ENCODE measurements at places on chromosomes 11 and 22. TPM values are rescaled to one million over a fixed set of nuclear protein-coding genes. Genes with fewer than 3 reads are reported as not detected.

GRCh38 chr11:131880316-131880715 is 509.9 kb downstream of the NTM start:
- H3K27me3 ChIP-seq: no peaks in the 10 kb centered on the region
- no peaks in the 10 kb centered on the region for H3K4me1 ChIP-seq
- no peak for DNase-seq
- H3K4me3 ChIP-seq: no peak overlapping the region
- H3K27ac ChIP-seq: no peak overlapping the region
- H3K36me3 ChIP-seq: no peaks in the 10 kb centered on the region

GRCh38 chr22:42920101-42920820 is 63.2 kb upstream of the ARFGAP3 start:
- H3K4me3 ChIP-seq: no peak overlapping the region
- H3K27me3 ChIP-seq: no peaks in the 10 kb centered on the region
- H3K4me1 ChIP-seq: peaks cover 55% of the 10 kb centered on the region
- peak overlapping the region; percentile 89 for H3K27ac ChIP-seq

- no peaks in the 10 kb centered on the region for H3K36me3 ChIP-seq
- no peaks in the 10 kb centered on the region for H3K27me3 ChIP-seq
- no peak for DNase-seq
- no peaks in the 10 kb centered on the region for H3K4me1 ChIP-seq
- H3K27ac ChIP-seq: no peak overlapping the region
- H3K4me3 ChIP-seq: no peak overlapping the region
Measured at GRCh38 chr11:31397239-31397834, 27.7 kb downstream of the DNAJC24 start.

- DNase-seq: no peak
- H3K4me1 ChIP-seq: no peaks in the 10 kb centered on the region
- no peak overlapping the region for H3K27ac ChIP-seq
- no peaks in the 10 kb centered on the region for H3K36me3 ChIP-seq
- peaks cover 4% of the 10 kb centered on the region for H3K27me3 ChIP-seq
- H3K4me3 ChIP-seq: no peak overlapping the region
Measured at GRCh38 chr22:32076761-32077084, 33.7 kb downstream of the SLC5A1 start.

DNA sequence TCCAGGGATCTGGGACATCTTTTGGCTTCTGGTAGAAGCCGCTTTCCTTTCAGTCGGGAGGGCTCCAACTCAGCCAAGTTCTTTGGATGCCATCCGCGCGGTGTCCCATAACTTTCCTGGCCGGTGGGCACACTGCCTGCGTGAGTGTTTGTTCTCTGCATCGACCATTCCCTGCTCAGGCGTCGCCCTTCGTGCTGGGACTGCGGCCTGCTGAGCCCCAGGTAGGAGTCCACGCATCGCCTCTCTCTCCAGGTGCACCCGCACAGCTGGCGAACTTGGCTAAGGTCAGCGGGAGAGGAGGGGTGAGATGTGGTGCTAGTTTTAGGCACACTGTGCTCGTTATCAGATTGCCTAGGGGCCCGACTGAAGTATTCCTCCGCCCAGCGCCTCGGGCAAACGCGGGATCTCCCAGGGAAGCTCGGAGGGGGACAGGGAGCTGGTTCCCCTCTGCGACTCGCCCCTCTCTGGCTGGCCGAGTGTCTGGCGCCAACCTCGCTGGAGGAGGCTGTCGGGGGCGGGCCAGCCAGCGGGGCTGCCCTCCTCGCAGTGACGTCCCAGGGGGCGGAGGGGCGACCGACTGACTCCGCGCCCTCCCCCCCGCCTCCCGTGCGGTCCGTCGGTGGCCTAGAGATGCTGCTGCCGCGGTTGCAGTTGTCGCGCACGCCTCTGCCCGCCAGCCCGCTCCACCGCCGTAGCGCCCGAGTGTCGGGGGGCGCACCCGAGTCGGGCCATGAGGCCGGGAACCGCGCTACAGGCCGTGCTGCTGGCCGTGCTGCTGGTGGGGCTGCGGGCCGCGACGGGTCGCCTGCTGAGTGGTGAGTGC is at the start of gene LAYN:
TSS of gene LAYN (plus strand) at position 607 of the 823 bp plus-strand sequence. CDS start at position 731, 124 bp downstream.
- H3K4me3 ChIP-seq: peak within 1 kb of the TSS; percentile 33
- H3K36me3 ChIP-seq: no peaks in the 10 kb centered on the region
- no peak within 1 kb of the TSS for H3K27ac ChIP-seq
- H3K27me3 ChIP-seq: peaks cover 5% of the 10 kb centered on the region
- no peaks in the 10 kb centered on the region for H3K4me1 ChIP-seq

DNA sequence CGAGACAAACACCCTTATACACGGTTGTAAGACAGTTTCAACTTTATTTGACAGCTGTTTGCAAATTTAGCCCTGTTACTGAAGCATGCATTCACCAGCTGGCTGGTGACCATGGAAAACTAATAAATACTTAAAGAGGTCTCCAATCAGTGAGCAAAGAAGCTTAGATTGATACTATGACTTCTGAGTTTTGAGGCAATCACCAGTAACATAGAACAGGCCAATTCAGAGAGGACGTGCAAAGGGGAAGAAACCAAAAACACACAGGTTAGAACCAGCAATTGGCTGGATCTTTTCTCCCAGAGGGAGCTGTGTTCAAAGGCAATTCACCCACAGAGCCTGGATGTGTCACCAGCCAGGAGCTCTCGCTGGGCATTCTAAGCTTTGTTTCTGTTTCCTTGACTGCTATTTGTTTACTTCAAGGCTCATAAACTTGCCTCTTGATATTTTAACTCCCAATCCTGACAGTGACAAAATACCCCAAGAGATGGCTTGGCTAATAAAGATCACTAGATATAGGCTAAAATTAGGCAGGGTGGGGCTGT is 113.6 kb upstream of the MTMR2 start:
- H3K4me1 ChIP-seq: no peaks in the 10 kb centered on the region
- no peaks in the 10 kb centered on the region for H3K27me3 ChIP-seq
- no peak for DNase-seq
- H3K27ac ChIP-seq: no peak overlapping the region
- no peak overlapping the region for H3K4me3 ChIP-seq

SCO2 gene
- 1.2 TPM for total RNA-seq

DNA sequence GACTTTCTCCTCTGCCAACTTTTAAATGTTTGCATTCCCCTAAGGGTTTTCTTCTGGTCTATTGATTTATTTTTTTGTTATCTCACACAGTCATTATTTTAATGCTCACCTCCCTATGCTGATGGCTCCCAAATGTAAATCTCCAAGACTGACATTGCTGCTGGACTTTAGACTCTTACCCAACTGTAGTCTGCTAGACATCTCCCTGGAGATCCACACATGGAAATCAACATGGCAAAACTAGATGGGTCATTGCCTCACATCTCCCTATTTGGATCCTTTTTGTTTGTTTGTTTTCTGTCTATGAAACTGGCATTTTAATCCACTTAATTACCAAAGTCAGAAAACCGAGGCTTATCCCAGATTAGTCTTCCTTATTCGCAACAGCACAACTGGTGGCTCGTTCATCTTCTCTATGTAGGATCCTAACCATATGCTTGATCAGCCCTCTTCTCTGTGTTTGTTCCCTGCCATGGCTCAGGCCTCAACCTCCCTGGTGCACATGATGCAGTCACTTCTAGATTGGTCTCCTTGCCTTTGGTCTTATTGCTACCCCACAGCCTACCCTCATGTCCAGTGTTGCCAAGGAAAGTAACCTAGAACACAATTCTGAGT is 37.3 kb downstream of the SC5D start:
- H3K27me3 ChIP-seq: no peaks in the 10 kb centered on the region
- no peaks in the 10 kb centered on the region for H3K4me1 ChIP-seq
- no peak overlapping the region for H3K27ac ChIP-seq
- no peak for DNase-seq
- no peaks in the 10 kb centered on the region for H3K36me3 ChIP-seq
- H3K4me3 ChIP-seq: no peak overlapping the region

DNA sequence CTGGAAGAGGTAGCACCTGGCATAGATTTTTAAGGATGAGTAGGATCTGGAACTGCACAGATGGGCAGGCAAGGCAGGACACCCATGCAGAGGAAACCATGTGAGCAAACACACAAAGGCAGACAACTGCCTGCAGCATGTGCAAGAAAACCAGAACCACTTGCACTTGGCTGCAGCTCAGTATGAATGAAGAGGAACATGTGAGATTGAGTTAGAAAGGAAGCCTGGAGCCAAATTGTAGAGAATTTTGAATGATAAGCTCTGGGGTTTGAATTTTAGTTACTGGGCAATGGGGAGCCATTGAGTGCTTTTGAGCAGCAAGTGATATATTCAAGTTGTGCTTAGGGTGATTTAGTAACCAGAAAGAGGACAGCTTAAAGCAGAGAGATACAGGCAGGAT is 583.4 kb downstream of the SOX6 start:
- H3K4me3 ChIP-seq: no peak overlapping the region
- H3K36me3 ChIP-seq: no peaks in the 10 kb centered on the region
- no peaks in the 10 kb centered on the region for H3K27me3 ChIP-seq
- DNase-seq: no peak

DNA sequence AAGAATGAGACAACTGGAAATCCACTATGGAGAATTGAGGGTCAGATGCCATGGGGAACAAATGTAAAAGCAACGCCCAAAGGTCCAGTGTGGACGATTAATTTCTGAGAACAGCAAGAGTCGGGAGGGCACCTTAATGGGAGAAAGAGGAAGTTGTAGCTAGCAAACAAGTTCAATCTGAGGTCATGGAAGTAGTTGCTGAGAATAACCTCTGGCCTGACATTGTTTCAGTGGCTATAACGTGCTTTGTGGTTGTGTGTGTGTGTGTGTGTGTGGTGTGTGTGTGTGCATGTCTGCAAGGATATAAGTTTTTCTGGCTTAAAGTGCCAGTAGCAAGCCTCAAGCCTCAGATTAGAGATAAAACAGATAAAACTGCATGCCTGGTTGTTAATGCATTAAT is 1630.1 kb upstream of the TENM4 start:
- H3K4me3 ChIP-seq: no peak overlapping the region
- no peak overlapping the region for H3K27ac ChIP-seq
- DNase-seq: no peak
- no peaks in the 10 kb centered on the region for H3K4me1 ChIP-seq

- no peaks in the 10 kb centered on the region for H3K36me3 ChIP-seq
- DNase-seq: no peak
- no peak overlapping the region for H3K27ac ChIP-seq
- H3K27me3 ChIP-seq: no peaks in the 10 kb centered on the region
- no peaks in the 10 kb centered on the region for H3K4me1 ChIP-seq
- no peak overlapping the region for H3K4me3 ChIP-seq
Measured at GRCh38 chr11:76141901-76142588, 64.3 kb downstream of the WNT11 start.

- no peaks in the 10 kb centered on the region for H3K36me3 ChIP-seq
- DNase-seq: peak; percentile 73
- peak overlapping the region; percentile 37 for H3K27ac ChIP-seq
Measured at GRCh38 chr11:12043959-12044791, 35.7 kb upstream of the DKK3 start.

MFNG gene
- 3.5 TPM for total RNA-seq

KIAA1671 gene
- total RNA-seq: 28.8 TPM

DNA sequence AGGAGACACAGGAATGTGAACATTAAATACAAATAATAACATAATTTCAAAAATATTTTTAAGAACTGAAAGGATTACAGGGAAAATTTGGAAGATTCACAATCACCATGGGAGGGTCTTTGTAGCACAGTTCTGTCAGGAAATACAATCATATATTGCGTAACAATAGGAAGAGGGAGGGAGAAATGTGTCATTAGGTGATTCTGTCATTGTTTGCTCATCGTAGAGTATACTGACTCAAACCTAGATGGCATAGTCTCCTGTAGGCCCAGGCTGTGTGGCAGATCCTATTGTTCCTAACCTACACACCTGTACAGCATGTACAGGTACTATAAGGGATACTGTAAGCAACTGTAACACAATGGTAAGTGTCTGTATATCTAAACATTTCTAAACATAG is 330.4 kb downstream of the BRD1 start:
- no peak for DNase-seq
- H3K27ac ChIP-seq: no peak overlapping the region
- H3K4me1 ChIP-seq: no peaks in the 10 kb centered on the region
- no peak overlapping the region for H3K4me3 ChIP-seq
- no peaks in the 10 kb centered on the region for H3K27me3 ChIP-seq

BTG4 gene
- total RNA-seq: not detected

- no peaks in the 10 kb centered on the region for H3K27me3 ChIP-seq
- no peaks in the 10 kb centered on the region for H3K36me3 ChIP-seq
- H3K4me3 ChIP-seq: no peak overlapping the region
- H3K4me1 ChIP-seq: no peaks in the 10 kb centered on the region
- H3K27ac ChIP-seq: no peak overlapping the region
- DNase-seq: no peak
Measured at GRCh38 chr11:69685348-69685747, 10.2 kb upstream of the LTO1 start.

DNA sequence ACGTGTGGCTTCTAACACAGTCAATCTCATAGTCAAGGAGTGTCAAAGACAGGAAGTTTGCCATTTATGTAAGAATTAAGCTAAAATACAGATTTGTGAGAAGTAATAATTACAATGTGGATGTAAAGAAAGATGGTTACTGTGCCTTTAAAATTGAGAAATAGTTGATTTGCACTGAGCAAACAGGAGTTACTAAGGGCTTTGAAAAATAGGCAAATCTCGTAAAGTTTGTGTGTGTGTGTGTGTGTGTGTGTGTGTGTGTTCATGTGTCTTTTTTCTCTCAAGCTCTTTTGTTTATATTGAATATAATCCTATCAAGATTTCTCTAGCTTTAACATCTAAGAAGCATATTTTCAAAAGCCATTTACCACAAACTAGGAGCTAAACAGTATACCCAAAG is 2284.5 kb downstream of the LRRC4C start:
- no peak overlapping the region for H3K4me3 ChIP-seq
- H3K4me1 ChIP-seq: peaks cover 7% of the 10 kb centered on the region
- DNase-seq: no peak
- no peaks in the 10 kb centered on the region for H3K27me3 ChIP-seq

GRCh38 chr11:60786811-60787567 is 1.9 kb downstream of the MS4A10 start:
- no peak overlapping the region for H3K27ac ChIP-seq
- H3K4me1 ChIP-seq: no peaks in the 10 kb centered on the region
- no peaks in the 10 kb centered on the region for H3K36me3 ChIP-seq

- no peak overlapping the region for H3K27ac ChIP-seq
- H3K36me3 ChIP-seq: no peaks in the 10 kb centered on the region
- no peak overlapping the region for H3K4me3 ChIP-seq
- H3K4me1 ChIP-seq: no peaks in the 10 kb centered on the region
- H3K27me3 ChIP-seq: no peaks in the 10 kb centered on the region
- no peak for DNase-seq
Measured at GRCh38 chr11:26704249-26704648, 17.6 kb downstream of the SLC5A12 start.

GRCh38 chr11:19173964-19174638 is 27.7 kb downstream of the CSRP3 start:
- no peak overlapping the region for H3K4me3 ChIP-seq
- H3K27me3 ChIP-seq: no peaks in the 10 kb centered on the region
- DNase-seq: no peak
- no peaks in the 10 kb centered on the region for H3K4me1 ChIP-seq
- H3K36me3 ChIP-seq: peaks cover 22% of the 10 kb centered on the region
